ENCODE measurements at places on chromosomes 2 and 18.

DNA sequence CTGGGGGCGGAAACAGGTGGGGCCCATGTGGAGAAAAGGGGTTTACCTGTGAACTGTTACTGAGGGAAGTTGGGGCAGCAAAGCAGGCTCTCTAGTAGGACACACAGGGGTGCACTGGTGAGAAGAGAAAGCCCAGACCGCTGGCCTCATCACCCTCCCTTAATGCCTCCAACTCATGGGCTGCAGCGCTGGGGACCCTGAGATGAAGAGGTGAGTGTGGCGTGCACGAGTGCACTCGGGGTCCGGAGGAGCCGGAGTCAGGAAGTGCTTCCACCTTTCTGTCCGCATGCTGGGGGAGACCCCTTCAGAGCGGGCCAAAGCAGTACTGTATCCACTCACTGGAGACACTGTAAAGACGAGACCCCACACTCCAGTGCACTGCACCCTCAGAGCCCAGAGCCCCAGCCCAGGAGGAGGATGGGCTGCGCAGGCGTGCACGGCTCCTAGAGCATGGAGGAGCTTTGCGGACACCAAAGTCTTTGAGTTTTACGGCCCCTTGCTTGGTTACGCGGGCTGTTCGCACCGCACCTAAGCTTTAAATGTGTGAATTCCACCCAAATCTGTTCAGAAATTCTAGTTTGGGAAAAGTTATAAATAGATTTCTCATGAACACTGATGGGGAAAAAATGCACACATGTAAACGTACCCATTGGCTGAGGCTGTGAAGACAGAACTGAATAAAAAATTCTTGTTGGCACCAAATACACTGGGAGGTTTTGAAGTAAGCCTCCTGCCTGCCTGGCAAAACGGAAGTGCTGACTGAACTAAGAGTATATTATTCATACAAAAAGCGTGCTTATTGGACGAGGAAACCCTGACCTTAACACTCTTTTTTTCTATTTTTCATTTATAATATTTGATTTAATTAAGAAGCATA, 45.4 kb upstream of the PPP4R1 start:
- no peak for DNase-seq

- DNase-seq: no peak
These were observed 449.0 kb upstream of the ID2 start for GRCh38 chr2:8232871-8233270.

- no peak for DNase-seq
These were observed 92.5 kb downstream of the PRPF40A start for GRCh38 chr2:152624805-152625204.

DNA sequence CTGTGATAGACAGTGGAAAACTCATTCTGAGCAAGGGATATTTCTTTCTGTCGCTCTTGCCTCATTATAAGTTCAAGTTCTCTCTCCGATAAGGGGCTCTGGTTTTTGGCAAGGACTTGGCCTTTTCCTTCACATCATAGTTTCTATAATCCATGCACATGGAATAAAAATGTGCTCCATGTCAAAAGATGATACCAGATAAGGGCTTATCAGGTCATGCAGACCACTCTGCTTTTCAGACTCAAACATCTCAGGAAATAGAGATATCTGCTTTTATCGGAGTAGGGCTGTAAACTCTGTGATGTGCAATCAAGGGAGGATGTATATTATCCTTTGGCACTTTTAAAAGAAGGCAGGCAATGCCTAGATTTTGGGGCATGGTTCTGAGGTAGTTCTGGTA, 45.0 kb upstream of the DARS1 start:
- no peak for DNase-seq

GRCh38 chr2:17122887-17123501, 395.2 kb downstream of the RAD51AP2 start:
- no peak for DNase-seq

- DNase-seq: no peak
These were observed 159.9 kb downstream of the ZNF521 start for GRCh38 chr18:25192065-25192464.

DNA sequence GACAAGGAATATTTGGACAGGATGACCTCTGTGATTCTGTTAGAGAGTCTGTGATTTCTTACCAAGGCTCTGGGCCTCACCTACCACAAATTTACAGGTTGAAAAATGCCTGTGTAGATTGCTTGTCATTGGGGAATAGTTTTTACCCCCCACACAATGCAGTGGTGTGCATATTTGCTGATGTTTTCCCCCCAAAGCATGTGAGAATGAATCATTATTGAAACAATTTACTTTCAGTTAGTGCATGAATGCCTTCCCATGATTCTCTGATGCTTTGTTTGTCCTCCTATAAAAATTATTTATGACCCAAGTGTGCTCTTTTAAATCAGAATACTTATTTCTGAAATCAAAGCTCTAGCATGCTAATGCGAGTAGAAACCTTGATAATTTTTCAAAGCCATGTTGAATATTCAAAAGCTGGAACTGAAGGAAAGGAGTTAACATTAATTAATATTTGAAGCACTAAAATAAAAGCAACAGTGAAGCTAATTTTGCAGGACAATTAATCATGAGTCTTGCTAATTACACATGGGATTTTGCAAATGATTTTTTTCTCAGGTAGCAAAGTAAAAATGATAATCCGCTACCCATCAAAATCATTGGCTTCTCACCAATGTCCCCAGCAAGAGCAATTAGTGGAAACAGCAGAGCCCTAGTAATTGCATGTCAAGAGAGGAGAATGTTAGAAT, 361.2 kb upstream of the HNRNPA3 start:
- DNase-seq: no peak

- no peak for DNase-seq
These were observed 201.8 kb upstream of the HDAC4 start for GRCh38 chr2:239602290-239603282.

DNA sequence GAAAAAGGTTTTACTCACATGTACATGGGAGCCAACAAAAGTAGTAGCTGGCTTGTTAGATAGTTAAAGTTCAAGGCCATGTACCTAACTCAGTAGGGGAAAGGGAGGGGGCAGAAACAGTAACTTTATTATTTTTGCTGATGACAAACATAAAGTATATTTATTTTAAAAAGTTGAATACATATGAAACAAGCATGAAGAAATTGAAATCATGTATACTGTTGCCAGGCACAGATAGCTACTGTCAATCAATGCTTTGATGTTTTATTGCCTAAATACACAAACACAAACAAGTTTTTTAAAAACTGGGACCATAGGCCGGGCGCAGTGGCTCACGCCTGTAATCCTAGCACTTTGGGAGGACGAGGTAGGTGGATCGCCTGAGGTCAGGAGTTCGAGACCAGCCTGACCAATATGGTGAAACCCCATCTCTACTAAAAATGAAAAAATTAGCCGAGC, 7.6 kb upstream of the PSD4 start:
- no peak for DNase-seq

DNA sequence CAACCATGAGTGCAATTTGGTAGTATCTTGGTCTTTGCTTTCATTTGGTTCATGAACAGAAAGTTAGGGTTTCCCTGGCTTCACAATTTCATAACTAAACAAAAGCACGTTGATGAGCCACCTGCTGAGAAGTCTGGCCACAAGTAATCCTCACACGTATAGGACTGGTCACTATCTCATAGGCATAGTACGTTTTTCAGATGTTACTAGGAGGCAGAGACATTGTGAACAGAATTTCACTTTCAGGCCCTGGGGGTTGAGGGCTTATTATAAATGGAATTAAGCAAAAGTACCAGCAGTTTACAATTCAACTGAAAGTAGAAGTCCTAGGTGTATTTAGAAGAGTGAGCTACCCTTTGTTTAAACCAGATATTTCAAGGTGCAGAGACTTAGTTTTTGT, 277.1 kb downstream of the ALPK2 start:
- DNase-seq: no peak

DNA sequence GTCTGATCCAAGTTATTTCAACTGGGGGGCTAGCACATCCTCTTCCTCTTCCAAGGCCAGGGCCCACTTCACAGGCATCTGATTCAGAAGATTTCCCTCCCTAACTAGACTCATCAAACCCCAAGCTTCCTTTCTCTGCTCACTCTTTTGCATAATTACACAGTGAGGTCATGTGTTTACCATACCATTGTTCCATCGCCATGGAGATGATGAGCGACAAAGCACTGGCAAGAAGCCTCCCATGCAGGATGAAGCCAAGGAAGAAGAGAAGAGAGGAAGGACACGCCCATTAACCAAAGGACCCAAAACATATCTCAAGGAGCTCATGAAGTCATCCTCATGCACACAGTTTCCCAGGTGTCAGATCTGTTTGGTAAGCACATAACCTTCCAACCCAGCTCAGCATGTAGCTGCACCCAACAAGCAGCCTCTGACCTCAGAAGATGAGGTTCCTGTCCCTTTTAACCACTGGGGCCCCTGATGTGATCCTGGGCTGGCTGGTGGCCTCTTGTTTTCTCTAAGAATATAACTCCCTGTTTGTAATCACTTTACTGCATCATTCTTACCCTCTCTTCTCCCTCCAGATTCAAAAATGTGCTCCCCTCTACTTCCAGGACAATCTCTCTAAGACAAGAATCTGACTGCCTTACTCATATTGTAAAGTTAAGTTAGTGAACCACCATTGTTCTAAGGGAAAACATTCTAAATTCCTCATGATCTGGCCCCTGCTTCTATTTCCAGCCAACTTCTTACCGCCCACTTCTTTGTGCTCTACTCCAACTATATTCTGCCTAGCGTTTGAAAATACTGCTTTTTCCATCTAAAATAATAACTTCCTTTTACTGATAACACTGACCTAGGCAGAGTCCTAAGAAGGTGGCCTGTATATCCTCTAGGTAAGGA, 190.1 kb downstream of the TTC32 start:
- no peak for DNase-seq

- DNase-seq: no peak
These were observed 3.9 kb upstream of the DCTN1 start for GRCh38 chr2:74384051-74384450.

GRCh38 chr2:224122542-224122941, 83.5 kb upstream of the SERPINE2 start:
- no peak for DNase-seq

GRCh38 chr2:196274387-196274809, 103.0 kb upstream of the STK17B start:
- no peak for DNase-seq

- DNase-seq: no peak
These were observed 195.7 kb upstream of the SESTD1 start for GRCh38 chr2:179460181-179460929.

All from activated naive CD8-positive, alpha-beta T cell treated with anti-CD3 and anti-CD28 coated beads, Interleukin-2, amount 50 U/mL, for 16 hours (primary cell).